NCI-H510A treated with DMSO at 0.1 percent for 48 hours (cell line): ENCODE measurements at places on chromosomes 7 and 10.
A peak's percentile ranks its signal among the peaks of the same experiment; 100 is the strongest.

DNA sequence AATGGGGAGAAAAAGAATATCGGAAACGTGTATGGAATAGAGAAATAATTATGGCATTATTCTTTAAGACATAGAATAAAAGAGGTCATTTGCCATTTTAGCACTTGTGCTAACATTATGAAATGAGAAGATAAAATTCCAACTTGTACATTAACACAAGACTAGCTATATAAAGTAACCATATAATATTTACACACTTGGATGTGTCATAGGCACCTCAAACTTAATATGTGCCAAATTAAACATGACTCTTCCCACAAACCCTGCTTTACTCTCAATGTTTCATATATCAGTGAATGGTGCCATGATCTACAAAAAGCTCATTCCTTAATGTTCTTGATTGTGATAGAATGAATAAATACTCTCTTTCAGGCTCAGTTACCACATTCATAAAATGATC, 4.1 kb upstream of the MINDY3 start:
- DNase-seq, result no peak

DNA sequence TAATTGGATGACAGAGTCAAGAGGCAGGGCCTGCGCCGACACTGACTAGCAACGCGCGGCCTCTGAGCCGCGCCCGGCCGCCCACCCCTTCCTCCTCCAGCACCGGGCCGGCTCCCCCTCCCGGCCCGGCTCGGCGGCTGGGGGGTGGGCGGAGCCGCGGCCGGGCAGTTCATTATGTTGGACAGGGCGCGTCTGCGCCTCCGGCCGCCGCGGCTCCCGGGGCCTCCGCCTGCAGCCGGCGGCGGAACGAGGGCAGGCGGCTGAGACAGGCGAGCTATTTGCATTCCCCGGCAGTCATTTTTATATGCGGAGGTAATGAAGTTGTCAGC, 106.7 kb downstream of the SNX10 start:
- peak; percentile 73 for DNase-seq

DNA sequence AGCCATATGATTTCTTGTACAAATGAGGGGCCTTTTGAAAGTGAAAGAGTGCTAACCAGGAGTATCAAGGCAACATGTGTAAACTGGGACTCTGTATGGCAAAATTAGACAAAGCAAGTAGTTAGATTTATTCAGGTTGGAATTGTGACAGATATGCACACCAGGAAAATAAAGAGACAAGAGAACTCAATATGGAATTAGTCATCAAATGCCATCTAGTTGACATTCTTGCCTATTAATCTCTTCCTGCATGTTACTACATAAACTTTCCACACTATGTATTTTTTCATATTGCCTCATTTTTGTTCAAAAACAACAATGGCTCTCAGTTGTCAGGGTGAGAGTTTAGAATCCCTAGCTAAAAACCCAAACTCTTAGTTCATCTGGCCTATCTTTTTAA, 799.0 kb downstream of the NRG3 start:
- DNase-seq, result no peak

GRCh38 chr7:24980534-24981170, 674 bp upstream of the OSBPL3 start:
- DNase-seq, result no peak

- DNase-seq, result peak; percentile 19
Observed at GRCh38 chr10:1086787-1087186, 30.6 kb downstream of the WDR37 start.

GRCh38 chr10:6953271-6953801, 373.3 kb upstream of the PRKCQ start:
- DNase-seq, result no peak

DNA sequence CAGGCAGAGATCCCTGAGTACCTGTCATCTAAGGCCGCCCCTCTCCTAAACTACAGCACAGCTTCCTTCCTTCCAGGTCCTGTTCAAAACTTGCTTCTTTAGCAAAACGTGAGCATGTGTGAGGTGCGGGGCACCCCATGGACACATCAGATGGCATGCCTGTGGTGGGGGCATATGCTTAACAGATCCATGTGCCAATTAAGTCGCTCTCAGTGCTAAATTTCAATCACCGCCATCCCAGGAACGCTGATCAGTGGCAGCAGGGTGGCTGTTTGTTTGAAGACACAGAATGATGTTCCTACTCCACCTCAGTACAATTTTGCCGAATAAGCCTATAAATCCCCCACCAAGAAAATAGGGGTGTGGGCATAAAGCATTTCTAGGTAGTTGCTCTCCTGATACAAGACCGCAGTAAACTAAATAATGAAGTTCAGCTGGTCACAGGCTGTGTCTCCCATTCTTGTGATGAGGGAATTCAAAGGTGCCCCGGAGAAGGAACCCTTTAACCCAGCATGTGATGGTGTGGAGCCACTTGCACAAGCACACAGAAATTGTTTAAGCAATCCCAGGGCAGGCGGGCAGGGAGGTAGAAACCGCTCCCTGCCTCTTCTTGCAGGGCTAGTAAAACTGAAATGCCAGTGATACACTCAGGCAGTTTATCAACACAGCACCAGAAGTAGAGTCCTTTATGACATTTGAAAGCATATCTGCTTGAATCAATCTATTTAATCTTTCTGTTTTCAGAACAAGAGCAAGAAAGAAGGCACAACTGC, 205.7 kb downstream of the SORCS1 start:
- no peak for DNase-seq

DNA sequence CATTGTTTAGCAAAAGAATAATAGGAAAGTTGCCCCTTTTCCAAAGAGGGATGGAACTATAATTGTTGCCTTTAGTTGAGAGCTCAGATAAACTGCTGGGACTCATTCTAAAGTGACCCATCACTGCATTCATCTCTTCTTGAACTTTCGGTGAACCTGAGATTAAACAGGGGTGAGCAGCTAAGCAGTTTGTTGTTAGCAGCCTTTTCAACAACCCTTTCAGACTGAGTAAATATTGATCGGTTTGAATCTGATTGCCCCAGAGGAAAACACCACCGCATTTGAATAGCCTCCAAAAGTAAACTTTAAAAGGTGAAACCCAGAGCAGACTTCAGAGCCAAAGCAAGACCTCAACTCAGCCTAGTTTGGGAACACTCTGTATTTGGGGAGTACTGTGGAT, 4.7 kb downstream of the HOXA1 start:
- DNase-seq, result peak; percentile 90

GRCh38 chr7:22979861-22980260, 34.1 kb downstream of the HYCC1 start:
- DNase-seq, result no peak

DNA sequence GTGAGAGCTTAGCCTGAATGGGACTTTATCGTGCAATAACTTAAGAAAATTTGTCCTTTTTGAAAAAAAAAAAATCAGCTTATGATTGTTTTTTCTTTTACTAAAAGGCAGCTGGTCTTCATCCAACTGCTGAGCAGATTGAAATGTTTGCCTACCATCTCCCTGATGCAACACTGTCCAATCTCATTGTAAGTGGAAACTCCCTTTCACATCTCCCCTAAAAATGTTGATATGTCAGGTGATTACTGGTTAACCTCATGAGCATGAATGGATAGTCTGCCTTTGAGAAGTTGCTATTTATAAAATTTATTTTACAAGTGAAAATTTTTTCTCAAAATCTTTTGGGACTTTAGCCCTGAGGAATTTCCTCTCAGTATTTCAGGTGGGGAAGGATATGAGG, 17.8 kb upstream of the HKDC1 start:
- DNase-seq, result no peak

GRCh38 chr7:77918676-77919075, 120.1 kb downstream of the PHTF2 start:
- no peak for DNase-seq

DNA sequence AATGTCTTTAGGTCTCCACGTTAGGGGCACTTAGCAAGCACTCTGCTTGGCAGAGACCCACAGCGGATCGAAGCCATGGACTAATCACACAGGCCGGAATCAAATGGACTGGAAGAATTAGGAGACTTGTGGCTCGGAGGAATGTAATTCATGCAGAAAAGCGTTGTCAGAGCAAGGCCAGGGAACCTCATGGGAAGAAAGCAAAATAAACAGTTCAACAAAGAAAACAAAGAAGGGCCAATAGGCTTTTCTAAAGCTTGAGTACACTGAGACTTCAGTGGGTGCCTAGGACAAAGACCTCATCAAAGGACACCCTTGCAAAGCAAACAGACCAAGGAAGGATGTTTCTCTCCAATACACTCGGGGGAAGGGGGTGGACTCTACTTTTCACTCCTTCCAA, 171.1 kb downstream of the GLI3 start:
- no peak for DNase-seq

GRCh38 chr10:89563861-89564478, 28.6 kb upstream of the SLC16A12 start:
- DNase-seq, result peak; percentile 30

DNA sequence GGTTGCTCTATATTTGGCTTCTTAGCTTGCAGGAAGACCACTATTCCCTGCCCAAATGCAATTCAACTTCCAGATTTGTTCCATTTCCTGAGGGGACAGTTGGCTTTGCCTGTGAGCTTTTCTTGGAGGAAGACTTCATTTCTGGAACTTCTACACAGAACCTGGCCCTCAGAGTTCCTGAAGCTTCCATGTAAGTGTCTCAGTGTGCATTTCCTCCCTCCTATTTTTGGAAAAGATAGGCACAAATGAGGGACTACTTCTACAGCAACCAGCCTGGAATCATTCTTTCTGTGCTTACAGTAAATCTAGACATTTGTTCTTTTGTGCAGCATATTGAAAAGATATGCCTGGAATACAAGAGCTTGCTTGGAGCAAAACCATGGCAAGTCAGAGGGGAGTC, 164.3 kb downstream of the CREB5 start:
- DNase-seq, result no peak

- DNase-seq, result no peak
Observed at GRCh38 chr10:97207756-97208346, 22.1 kb upstream of the SLIT1 start.

DNA sequence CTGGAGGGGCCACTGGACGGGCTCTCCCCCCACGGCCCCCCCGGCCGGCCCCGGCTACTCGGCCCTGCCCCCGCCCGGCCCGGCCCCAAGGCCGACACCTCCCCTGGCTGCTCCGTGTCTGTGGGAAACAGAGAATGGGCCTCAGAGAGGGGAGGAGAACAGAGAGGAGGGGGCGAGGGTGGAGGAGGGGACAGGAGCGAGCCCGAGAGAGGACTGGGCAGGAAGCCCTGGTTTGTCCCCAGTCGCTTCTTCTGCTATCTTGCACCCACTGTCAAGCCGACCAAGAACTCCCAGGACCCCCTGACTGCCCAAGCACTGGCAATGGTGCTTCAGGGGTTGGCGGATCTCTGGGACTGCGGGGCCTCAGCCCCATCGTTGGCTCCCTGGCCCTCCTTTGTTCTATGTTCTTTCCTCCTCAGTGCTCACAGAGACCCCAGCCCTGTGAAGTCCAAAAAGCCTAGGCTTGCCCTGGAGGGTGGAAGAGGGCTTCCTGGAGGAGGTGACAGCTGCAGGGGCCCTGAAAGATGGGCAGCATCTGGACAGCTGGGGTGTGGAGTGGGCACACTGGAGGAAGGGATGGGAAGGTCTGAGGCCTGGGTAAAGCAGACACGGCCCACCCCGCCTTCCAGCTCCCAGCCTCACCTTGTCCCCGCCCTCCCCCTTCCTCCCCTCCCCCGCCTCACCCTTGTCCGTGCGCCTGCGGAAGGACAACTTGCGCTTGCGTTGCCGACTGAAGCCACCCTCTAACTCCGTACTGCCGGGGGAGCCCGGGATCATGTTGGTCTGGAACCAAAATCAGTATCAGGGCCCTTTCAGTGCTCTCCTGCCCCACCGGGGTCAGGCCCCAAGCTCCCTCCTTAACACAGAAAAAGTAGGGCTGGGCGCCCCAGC, 30.1 kb downstream of the KCNH2 start:
- no peak for DNase-seq

- peak; percentile 38 for DNase-seq
Observed at GRCh38 chr7:29194206-29194593, 375 bp upstream of the CHN2 start.

- DNase-seq, result no peak
Observed at GRCh38 chr7:145411066-145411465, 575.2 kb upstream of the TPK1 start.

GRCh38 chr10:84429926-84430520, 101.6 kb downstream of the CCSER2 start:
- peak; percentile 71 for DNase-seq

- DNase-seq, result no peak
Observed at GRCh38 chr10:110042181-110042580, 34.4 kb downstream of the ADD3 start.

GRCh38 chr10:21488246-21488956, 37.1 kb downstream of the SKIDA1 start:
- no peak for DNase-seq

GRCh38 chr7:117830422-117830954, 42.8 kb downstream of the CTTNBP2 start:
- DNase-seq, result peak; percentile 35

DNA sequence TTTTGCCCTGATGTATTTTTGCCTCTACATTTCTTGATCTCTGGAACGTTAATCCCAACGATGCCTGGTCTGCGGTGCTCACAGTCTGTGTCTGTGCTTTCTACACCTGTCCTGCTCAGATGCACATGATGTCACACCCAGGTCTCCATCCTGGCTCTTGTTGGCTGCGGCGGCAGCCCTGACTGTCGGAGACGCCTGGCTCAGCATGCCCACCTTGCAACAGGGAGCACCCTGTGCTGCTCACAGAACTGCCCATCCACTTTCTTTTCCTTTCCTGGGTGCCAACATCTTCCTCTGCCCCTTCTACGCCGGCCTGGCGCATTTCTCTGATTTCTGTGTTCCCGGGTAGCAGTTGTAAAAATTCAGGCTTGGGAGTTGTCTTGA, 106.2 kb downstream of the CUX1 start:
- DNase-seq, result no peak

- DNase-seq, result no peak
Observed at GRCh38 chr7:147261693-147262092, 1145.1 kb downstream of the CNTNAP2 start.

- no peak for DNase-seq
Observed at GRCh38 chr10:15809450-15809849, 50.9 kb downstream of the MINDY3 start.

DNA sequence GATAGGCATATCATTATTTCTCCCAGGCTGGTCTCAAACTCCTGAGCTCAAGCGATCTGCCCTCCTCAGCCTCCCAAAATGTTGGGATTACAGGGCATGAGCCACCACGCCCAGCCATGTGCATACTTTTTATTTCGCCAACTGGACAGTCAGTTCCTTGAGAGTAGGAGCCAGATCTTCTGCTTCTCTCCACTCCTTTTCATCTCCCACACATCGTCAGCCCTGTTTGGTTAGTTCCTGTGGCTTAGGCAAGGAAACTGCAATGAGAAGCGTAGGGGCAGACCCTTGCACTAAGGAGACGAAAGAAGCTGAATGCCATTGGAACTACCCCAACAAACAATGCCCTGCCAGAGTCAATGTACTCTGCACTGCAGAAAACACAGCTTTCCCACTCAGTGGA, 178.2 kb downstream of the TRIL start:
- DNase-seq, result no peak
